T-helper 2 cell (primary cell): ENCODE measurements at places on chromosomes 12 and 14.
A peak's percentile ranks its signal among the peaks of the same experiment; 100 is the strongest.

DNA sequence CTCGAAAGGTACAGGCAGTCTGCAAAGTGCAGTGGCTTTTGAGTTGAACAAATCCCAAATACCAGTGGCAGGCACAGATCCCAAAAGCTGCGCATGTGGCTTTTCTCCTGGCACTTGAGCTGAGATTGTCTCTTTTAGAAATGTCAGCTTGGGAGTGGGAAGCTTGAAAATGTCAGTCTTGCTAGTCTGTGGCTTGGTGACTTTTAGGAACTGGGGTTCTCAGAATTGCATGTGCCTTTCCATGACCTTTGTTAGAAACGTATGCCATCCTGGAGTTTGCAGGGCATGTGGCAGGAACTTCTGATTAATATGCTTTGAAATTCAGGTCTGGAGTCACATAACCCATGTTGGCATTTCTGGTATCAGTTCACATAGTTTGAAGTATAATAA lies 182.1 kb downstream of the CHST11 start:
- no peak for DNase-seq

GRCh38 chr12:92439420-92439805 lies 263.4 kb upstream of the PLEKHG7 start:
- no peak for DNase-seq

DNA sequence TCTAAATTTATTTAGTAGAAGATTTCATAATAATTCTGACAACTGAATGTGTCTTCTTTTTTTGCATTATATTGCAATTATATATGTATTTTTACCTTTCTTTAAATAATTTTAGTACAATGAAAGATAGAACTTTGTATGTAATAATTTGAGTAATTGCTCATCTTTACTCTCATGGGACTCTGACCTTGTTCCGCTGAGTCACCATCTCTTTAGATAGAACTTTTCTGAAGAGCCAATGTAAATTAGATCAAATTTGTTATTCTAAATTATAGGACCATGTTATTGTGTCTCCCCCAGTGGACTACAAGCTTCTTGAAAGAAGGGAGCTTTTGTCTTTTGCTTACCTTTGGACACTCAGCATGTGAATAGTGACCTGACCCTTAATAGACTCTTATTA lies 96.1 kb downstream of the TRHDE start:
- no peak for DNase-seq

DNA sequence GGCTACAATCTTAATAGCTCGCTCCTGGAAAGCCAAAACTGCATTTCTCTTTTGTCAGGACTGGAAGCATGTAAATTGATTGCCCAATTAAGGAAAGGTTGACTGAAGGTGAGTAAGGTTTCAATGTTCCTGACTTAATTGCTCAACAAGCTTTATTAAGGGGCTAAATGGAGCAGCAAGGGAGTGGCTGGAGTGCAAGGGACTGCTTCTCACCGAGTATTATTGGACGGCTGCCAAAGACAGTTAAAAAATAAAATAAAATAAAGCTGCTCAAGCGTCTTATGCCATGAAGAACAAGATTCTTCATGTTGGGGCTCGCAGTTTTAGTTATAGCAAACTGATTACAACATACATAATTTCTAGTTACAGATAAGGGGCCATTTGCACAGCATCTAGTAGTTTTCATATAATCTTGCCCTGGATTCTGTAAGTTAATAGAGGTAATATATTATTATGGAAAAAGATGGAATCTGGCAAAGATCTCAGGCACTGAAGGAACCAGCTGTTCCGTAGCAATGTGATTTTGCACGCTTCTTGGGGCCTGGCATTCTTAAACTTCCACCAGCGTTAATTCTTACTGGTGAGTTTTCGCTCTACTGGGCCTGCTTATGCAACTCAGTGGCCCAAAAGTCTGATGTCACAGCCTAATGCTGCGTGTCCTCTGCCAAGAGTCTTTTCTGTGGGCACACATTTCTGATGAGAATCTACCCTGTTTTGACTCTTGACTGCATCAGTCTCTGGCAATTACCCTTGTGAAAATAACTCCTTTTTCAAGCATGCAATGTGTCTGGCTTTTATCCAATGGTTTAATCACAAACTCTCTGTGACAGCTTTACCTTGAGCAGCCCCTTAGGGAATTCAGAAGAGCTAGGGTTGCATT lies 108.5 kb downstream of the SLC38A1 start:
- DNase-seq: no peak

DNA sequence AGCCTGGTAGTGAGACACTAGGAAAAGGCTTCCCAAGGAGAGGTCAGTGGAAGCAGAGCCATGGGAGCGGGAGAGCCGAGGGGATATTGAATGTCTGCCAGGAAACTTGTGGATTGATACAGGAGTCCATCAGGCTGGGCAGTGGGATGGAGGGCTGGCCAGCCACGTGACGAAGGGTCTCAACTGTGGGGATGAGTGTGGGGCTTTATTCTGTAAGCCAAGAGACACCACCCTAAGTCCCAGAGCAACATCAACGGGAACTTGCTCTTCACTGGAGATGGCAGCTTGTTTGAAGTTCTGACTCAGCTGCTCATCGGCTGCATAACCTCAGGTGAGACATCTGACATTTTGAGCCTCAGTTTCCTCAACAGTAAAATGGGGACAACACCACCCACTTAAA lies 197.8 kb downstream of the VRK1 start:
- no peak for DNase-seq

GRCh38 chr12:77998236-77998786 lies 167.6 kb downstream of the NAV3 start:
- DNase-seq: no peak

DNA sequence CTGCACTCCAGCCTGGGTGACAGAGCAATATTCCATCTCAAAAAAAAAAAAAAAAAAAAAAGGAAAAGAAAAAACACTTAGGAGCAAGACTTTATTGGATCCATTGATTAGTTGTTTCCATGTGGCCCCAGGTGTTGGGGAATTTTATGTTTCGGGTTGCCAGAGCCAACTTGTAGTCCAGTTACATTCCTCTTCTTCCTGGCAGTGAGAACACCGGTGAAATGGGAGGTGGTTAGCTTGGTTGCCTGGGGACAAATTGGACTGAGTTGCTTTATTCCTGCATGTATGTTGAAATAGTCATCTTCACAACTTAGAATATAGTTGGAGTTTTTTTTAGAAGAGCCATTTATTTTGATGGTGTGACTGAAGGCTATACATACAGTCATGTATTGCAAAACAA lies 12.6 kb downstream of the RCOR1 start:
- no peak for DNase-seq

- DNase-seq: no peak
Measured at GRCh38 chr14:79487632-79488031, 723.7 kb downstream of the DIO2 start.

- DNase-seq: no peak
Measured at GRCh38 chr14:44170101-44170500, 337.0 kb downstream of the FSCB start.

- no peak for DNase-seq
Measured at GRCh38 chr14:45284802-45285201, 31.8 kb upstream of the MIS18BP1 start.

GRCh38 chr12:57731411-57732080 lies 7.0 kb downstream of the AGAP2 start:
- DNase-seq: no peak

DNA sequence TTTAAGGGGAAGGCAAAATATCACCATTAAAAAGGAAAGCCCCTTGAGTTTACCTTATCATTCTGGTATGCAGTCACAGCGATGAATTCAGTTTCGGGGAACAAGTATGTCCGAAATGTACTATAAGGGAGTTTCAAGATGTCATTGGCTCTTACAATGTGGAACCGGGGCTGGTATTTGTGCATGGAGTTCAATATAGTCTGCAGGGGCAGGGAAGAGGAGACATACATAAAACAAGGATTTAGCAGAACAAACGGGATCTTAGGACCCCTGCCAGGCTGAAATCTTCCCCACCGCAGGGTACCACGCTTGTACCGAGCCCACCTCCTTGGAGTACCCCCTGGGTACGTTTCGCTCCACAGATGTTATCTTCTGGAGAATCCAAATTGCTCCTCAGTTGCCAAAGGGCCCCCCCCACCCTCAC lies 4.5 kb downstream of the TBX3 start:
- DNase-seq: no peak

GRCh38 chr12:100672075-100672592 lies 98.7 kb downstream of the GAS2L3 start:
- no peak for DNase-seq

GRCh38 chr12:541676-542324 lies 82.1 kb downstream of the B4GALNT3 start:
- DNase-seq: no peak

GRCh38 chr12:64010069-64010686 lies 165.7 kb downstream of the SRGAP1 start:
- no peak for DNase-seq

- peak; percentile 2 for DNase-seq
Measured at GRCh38 chr12:94725375-94726168, 75.2 kb upstream of the TMCC3 start.

- DNase-seq: no peak
Measured at GRCh38 chr14:53872681-53873089, 83.9 kb downstream of the BMP4 start.

GRCh38 chr12:24408305-24408704 lies 458.8 kb upstream of the SOX5 start:
- no peak for DNase-seq

- no peak for DNase-seq
Measured at GRCh38 chr14:68291820-68292219, 472.2 kb downstream of the RAD51B start.

GRCh38 chr14:63508033-63508432 lies 35.1 kb downstream of the PPP2R5E start:
- no peak for DNase-seq

GRCh38 chr12:94872971-94873733 lies 130.3 kb downstream of the NDUFA12 start:
- DNase-seq: no peak

DNA sequence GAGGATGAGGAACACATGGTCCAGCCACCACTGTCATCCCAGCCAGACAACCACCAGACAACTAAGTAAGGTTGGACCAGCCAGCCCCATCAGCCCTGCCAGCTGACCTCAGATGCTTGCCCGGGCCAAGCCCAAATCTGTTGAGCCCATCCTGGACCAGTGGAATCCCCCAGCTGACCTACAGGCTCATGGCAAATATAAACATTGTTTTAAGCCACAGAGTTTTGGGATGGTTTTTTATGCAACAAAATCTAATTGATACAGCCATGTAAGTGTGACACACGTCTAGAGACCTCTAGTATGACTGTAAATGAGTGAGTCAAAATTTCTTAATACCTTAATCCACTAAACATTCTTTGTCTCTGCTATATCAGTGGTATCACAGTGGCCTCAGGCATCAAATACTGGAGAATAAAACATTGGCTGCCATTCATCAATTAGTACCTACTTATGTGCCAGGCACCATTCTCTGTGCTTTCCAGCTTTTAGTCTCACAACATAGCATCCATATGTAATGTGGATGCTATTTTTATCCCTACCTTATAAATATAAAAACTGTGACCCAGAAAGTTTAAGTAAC lies 24.2 kb upstream of the NT5DC3 start:
- no peak for DNase-seq

DNA sequence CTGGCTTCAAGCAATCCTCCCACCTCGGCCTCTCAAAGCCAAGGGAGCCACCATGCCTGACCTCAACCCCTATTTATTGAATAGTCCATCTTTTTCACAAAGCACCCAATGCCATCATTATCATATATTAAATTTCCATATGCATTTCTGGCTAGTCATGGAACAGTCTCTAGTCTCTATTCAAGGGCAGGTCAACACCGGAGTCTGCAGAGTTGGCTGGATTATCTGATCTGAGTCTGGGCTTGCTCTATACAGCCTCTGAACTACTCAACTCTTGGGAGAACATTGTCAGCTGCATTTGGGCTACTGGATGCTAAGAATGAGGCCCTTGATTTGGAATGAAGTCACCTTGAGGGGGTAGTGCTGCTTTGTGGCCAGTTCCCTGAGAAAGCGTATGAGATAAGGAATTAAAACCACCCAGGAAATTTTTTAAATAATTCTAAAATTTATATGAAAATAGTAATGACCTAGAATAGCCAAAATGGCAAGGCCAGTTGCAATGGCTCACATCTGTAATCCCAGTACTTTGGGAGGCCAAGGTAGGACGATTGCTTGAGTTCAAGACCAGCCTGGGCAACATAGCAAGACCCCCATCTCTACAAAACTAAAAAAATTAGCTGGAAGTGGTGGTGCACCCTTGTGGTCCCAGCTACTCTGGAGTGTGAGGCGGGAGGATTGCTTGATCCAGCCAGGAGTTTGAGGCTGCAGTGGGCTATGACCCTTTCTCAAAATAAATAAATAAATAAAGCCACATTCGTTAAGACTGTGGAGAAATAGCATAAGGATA lies 6.9 kb upstream of the NAA25 start:
- no peak for DNase-seq

DNA sequence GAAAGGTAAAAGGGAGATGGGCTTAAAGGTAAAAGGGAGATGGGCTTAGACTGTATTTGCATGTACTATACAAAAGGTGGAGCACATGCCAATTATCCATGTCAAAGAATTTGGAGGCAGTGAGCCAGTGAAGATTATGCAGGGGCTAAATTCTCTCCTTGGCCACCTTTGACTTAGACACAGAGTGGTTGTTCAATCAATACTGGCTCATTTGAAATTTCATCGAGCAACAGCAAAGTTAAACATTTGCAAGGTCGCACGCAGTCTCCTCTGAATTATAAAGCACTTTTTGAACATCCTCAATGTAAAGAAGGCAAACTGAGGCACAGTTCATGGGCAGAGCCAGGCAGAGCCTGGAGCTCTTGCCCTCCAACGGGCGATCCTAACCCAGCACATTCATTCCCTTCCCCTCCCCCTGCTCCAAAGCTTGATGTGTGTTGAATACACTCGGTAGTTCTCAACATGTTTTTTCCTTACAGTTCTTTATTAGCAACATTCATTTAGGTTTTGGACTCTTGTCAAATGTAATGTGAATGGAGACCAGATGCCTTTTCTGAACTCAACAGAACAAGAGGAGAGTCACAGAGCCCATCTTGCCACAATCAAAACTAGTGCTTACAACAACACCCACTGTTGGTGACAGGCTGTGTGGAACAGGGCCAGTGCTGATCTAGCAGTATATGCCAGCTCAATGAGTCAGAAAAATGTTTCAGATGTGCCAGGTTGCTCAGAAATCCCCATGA lies 169.7 kb upstream of the G2E3 start:
- no peak for DNase-seq

GRCh38 chr12:118618695-118619094 lies 242.3 kb downstream of the SUDS3 start:
- DNase-seq: no peak

- no peak for DNase-seq
Measured at GRCh38 chr12:124410354-124411175, 115.7 kb downstream of the RFLNA start.

DNA sequence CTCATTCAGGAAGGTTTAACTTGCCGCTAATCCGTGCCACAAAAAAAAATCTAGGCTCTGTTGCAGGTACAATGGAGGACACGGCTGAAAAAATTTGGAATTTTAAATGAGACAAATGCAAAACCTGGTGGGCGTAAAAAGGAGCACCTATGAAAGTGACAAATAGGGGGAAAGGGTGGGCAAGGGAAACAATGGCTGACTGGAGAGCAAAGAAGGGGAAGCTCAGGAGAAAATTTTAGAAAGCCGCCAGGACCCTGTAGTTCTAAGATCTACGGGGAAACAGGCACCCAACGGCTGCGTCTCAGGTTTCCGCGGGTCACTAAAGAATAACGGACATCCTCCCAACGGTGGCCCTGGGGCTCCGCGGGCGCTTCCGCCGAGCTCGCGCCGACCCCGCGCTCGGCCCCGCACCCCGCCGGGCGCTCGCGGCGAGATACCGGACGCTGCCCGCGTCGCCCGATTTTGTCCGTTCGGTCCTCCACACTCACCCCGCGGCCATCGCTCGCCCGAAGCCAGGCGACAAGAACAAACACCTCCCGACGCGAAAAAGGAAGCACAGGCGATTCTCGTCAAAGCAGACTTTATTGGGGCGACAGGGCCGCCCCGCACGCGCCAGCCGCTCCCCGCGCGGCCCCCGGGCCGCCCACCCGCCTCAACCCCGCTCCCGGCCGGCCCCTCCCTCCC lies 1.1 kb upstream of the YY1 start:
- peak; percentile 35 for DNase-seq
